Upper lobe of left lung (tissue), 6 donors: ENCODE measurements at places on chromosomes 5 and 9. TPM values are rescaled to one million over a fixed set of nuclear protein-coding genes. Genes with fewer than 3 reads are reported as not detected.

DNA sequence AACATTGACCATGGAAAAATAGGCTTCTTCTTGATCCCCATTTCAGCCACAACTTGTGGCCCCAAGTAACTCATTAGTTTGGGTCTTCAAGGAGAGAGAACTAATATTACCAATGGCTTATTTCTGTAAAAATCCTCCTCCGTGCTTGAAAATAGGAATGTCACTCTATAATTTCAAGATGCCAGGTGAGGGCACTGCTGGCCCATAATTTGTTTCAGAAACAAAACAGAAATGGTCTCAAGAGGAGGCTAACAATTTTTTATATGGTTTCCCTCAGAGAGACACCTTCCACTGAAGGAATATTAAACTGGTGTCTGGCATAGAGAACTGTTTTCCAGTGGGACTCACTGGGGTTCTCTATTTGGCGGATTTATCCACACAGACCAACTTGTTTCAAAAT is 437.0 kb upstream of the TRPC7 start:
- no peak for DNase-seq

DNA sequence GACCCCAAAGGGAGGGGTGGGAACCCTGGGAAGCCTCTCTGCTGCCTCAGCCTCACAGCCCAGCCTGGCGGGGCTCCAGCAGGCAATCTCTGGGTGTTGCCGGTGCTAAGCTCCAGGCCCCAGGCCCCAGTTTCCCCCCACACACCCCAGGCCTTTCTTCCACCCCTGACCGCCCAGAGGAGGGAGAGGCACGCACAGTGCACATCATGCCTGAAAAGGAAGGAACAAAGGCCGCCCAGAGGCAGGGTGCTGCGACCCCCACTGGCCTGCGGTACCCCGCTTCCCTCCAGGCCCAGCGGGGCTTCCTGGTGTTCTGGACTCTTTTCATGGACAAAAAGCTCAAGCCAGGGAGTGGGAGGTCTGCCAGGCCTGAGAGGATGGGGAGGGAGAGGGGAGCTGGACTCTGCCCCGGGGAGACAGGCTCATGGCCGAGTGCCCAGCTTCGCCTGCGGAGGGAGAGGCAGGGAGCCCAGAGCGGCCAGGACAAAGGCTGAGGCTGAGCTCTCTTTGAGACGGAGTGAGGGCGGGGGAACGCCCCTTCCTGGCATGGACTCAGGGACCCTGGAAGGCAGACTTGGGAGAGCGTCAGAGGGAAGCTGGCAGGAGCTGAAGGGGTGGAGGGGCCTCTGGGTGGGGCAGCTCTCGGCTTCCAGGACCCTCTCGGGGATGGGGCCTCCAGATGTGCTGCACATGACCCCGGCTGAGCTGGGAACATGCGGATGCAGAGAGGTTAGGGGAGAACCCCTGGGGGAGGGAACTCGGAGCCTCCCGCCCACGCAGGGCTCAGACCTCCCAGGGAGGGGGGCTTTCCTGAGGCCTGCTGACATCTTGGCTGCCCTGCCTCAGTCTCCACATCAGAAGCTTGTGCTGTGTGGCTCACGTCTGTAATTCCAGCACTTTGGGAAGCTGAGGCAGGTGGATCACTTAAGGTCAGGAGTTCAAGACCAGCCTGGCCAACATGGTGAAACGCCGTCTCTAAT is 1.8 kb upstream of the ENTPD2 start:
- DNase-seq = peak; percentile 84

- DNase-seq = no peak
These were observed 102.5 kb downstream of the LIFR start for GRCh38 chr5:38453921-38454320.

DNA sequence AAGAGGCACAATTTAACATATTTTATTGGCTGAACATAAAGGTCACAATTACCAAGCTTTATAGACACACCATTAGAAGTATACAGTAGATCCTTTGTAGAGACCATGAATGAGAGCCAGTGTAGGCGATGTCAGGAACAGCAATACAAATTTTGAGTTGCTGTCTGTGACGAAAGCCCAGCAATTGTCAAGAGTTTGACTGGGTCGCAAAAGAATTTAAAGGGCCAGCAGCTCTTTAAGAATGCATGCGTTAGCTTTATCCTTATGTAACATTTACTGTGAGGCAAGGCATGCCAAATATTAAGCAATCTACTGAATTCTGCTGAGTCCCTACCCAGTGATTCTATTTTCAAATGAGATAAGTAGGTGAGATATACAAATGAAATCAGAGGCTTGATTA is 236.9 kb downstream of the ARRDC3 start:
- no peak for DNase-seq

GRCh38 chr5:109878887-109879286 is 189.2 kb downstream of the MAN2A1 start:
- DNase-seq = no peak

DNA sequence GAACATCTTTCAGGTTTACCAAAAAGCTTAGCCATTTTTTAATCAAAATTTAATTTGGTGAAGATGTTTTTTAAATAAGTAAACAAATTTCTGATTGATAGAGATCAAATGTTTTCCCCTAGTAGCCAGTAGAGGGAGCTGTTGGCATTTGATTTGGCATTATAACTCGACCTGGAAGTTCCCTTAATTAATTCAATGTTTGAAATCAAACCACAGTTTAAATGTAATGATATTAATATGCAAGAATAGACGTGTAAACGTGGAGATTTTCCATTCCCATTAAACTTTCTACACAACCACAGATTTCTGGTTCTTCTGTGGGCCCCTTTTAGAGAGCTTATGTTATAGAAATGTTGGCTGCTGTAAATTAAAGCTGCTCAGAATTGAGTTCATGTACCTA is 148.1 kb upstream of the MPDZ start:
- no peak for DNase-seq

GRCh38 chr5:172492097-172492840 is 37.9 kb upstream of the SH3PXD2B start:
- DNase-seq = no peak

DNA sequence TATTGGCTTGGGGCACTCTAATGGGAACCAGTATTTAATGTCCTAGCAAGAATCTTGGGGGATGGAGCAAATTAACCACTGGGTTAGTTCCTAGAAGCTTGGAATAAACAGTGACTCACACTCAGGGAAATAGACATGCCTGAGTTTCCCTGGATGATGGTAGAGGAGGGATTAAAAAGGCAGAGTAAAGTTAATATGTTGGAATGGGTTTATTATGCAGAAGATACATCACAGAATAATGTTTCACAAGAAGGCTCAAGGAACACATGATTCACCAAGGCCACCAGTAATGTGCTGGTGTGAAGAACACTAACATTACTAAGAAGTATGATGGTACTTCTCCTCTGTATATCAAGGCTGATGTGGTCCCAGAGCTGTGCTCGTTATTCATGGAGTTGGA is 752.9 kb upstream of the SEMA6A start:
- DNase-seq = no peak

DNA sequence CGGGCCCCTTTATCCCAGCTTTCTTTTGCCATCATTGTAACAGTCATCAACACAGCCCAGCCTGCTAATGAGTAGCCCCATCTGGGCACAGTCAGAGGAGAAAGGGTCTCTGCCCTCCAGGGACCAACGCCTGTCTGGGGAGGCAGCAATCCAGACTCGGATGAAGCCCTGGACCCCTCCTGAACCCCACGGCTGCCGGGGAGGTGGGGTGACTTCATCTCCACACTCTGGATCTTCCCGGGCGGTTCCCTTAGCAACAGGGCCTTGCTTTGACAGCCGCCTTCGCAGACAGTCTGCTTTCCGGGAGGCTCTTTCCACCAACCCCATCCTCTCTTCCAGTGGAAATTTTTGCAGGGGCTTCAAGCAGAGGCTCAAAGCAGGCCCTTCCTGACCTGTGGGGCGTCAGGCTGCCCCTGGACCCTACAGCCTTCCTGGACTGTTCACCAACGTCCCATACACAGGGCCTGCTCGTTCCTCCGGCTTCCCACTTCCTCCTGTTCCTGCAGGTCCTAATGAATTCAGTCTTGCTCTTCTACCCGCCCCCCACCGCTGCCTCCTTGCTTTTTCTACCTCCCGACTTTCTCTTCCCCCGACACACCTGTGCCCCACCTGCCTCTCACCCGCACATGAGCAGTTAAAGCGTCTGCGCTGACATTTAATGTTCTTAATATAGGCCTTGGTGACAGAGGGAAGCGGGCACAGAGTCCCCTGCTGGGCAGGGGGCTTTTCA is 161.7 kb upstream of the MVB12B start:
- DNase-seq = no peak

DNA sequence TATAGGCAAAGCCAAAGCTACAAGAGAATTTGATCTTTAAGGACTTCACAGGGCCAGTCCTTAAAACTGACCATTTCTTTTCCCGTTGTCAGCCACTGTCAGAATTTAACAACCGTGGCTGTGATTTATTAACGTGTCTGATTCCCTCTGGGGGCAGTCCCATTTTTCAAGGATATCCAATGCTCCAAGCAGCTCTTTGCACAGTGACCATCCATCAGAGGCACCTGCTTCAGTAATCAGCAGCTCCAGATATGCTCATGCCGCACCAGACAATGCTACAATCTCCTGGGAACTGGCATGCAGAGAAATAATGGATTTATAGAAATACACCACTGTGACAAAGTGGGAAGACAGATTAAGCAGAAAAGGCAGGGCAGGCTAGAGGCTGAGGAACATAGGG is 163.3 kb upstream of the PPP1R2B start:
- no peak for DNase-seq

GRCh38 chr9:35738924-35739323 is 6.5 kb downstream of the CREB3 start:
- DNase-seq = no peak

- no peak for DNase-seq
These were observed 51.3 kb downstream of the TMEM167A start for GRCh38 chr5:83025690-83026478.

DNA sequence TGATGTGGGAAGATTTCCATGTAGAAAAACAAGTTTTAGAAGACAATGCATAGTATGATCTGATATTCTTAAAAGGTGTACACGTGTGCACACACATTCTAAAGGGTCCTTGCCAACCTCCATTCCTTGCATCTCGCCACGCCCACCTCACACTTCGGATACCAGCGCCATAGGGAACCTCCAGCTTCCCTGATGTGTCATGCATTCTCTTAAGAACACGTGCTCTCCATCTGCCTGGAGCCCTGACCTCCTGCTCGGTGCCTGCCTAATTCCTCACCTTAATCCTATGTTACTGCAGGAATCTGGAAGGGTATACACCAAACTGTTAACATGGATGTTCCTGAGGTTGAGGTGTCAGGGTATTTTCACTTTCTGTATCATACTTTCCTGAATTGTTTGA is 63.1 kb downstream of the PTCD2 start:
- no peak for DNase-seq

DNA sequence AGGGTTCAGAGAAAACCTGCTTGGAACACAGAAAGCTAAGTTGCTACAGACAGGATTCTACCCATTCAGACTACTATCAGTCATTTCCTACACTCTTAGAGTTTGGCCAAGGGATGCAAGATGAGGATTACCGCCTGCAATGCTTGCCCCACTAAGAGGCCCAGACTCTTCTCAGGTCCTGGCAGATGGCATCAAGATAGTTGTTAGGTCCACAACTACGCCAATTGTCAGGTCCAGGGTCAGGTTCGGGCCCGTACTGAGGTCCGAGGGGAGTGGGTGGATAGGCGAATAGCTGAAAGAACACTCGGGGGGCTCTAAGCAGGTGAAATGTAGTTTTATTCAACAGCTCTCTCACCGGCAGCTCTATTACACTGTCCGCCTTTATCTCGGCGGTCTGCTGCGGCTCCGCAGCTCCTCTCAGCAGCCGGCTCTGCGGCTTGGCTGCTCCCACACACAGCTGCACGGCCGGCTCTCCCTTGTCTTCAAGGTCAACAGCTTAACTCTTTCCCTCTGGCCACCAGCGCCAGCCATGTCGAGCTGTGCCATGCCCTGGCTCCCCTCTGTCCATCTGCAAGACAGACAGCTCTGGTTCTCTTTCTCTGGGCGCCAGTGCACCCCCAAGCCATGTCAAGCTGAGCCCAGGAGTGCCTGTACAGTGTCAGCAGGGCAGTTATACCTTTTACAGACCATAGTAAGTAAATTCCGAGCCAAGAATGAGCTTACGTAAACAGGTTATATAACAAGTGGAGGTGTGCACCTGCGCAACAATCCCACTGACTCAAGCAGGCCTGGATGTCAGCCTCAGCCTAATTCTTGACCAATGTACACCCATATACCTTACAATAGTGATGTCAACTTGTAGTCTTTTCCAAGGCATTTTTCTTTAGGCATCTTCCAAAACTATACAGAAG is 24.0 kb downstream of the ENC1 start:
- DNase-seq = peak; percentile 68

GRCh38 chr9:86352440-86353077 is 1.7 kb downstream of the TUT7 start:
- DNase-seq = no peak

SLC45A2 gene
- total RNA-seq = not detected

PCDHGA1 gene
- total RNA-seq = not detected

CYLC2 gene
- total RNA-seq = not detected

PPP3R2 gene
- not detected for total RNA-seq

CTXN3 gene
- total RNA-seq = not detected

SLC36A2 gene
- not detected for total RNA-seq

ANKRD20A1 gene
- 3.7 TPM for total RNA-seq

PROB1 gene
- 2.1 TPM for total RNA-seq
